A549 treated with ZK216348 at 1 μM for 4 hours (cell line): ENCODE measurements at places on chromosomes 1 and 21. TPM values are rescaled to one million over a fixed set of nuclear protein-coding genes. Genes with fewer than 3 reads are reported as not detected.

The NSL1 gene
- 25.7 to 38.3 TPM (median 31.7 TPM) in 5 replicates for total RNA-seq

The KIF21B gene
- total RNA-seq = 1.3 to 3.0 TPM (median 2.3 TPM) in 5 replicates

The NHLH1 gene
- 0.34 to 0.79 TPM (median 0.47 TPM) in 5 replicates for total RNA-seq

The DNAJC28 gene
- 0.17 to 0.54 TPM (median 0.27 TPM) in 5 replicates for total RNA-seq

The EFNA3 gene
- total RNA-seq = 5.0 to 6.2 TPM (median 5.8 TPM) in 5 replicates

The PROX1 gene
- total RNA-seq = 0.06 to 0.21 TPM (median 0.16 TPM) in 4 of 5 replicates, not detected in the other

The BRINP3 gene
- total RNA-seq = not detected in 5 replicates

The ARHGAP30 gene
- 0.06 to 0.19 TPM (median 0.08 TPM) in 5 replicates for total RNA-seq

The MEX3A gene
- total RNA-seq = 0.83 to 3.8 TPM (median 2.2 TPM) in 5 replicates

The TENT5C gene
- 0.04 to 0.13 TPM (median 0.07 TPM) in 5 replicates for total RNA-seq

The LAMC2 gene
- total RNA-seq = 20.9 to 28.8 TPM (median 22.7 TPM) in 5 replicates

The ACP6 gene
- 16.1 to 23.9 TPM (median 20.6 TPM) in 5 replicates for total RNA-seq

The CLCA1 gene
- total RNA-seq = not detected in 5 replicates

The GUCA2A gene
- total RNA-seq = not detected in 5 replicates

The RNU1-1 gene
- not detected in 5 replicates for total RNA-seq

The MTARC1 gene
- total RNA-seq = 8.2 to 12.0 TPM (median 9.9 TPM) in 5 replicates

The TTC34 gene
- total RNA-seq = 0.02 to 0.07 TPM (median 0.05 TPM) in 4 of 5 replicates, not detected in the other

The NGF gene
- total RNA-seq = 1.6 to 2.4 TPM (median 1.8 TPM) in 5 replicates

The CNIH3 gene
- total RNA-seq = 0.31 to 0.72 TPM (median 0.68 TPM) in 5 replicates

The LCE2A gene
- not detected in 5 replicates for total RNA-seq

The CCDC24 gene
- total RNA-seq = 6.3 to 9.9 TPM (median 7.6 TPM) in 5 replicates

The DIPK1A gene
- total RNA-seq = 5.3 to 9.5 TPM (median 8.8 TPM) in 5 replicates
